ENCODE measurements at places on chromosomes 2 and 18.

- DNase-seq: no peak
Observed at GRCh38 chr18:5738526-5738925, 156.8 kb downstream of the TMEM200C start.

DNA sequence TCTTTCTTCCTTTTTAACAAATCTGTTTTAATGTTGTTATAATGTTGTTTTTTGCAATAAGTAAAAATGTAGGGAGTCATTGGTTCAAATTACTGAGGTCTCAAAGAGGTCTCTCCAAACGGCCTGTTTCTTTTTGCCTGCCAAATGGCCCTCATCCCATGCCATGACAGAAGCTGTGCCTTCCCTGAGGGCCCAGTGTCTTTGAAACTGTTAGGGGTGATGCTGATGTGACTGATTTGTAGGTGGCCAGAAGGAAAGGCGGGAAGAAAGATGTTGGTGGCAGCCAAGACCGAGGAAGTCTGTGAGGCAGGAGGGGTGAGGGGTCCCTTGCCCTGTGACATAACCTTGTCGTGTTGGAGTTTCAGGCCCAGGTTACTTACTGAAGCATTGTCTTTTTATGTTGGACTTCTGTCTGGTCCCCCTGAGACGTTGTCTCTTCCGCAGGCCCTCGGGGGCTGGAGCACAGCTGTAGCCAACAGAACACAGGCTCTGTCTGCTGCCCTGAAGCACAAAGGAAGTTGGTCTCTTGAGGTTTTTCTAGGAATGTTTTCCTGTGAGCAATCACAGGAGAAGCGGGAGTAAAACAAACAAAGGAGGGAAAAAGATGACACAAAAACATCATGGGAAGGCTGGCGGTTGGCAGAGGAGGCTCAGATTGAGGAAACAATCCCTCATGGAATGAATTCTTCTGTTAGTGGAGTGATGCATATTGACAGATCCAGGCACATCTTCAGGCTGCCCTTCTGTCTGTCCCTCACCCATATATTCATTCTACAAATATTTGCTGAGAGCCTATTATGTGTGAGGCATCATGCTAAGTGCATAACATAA is 4.9 kb upstream of the ST3GAL5 start:
- peak; percentile 56 for DNase-seq

- DNase-seq: no peak
Observed at GRCh38 chr2:238739668-238740067, 108.2 kb upstream of the TWIST2 start.

DNA sequence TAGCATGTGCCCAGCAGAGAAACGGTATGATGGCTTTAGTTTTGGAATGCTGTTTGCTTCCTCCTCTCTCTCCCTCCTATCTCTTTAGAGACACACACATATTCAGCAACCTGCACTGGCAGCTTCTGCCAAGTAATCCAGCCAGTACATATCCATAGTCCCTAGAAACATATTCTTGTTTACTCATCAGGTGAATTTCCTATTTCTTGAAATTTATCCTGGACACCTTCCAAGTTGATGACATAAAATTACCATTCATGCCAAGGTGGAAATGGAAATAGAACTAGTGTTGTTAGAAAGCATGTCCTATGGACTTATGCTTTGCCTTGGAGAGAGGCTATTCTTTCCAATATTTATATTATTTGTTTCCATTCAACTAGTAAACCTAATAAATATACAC is 50.9 kb upstream of the RGPD4 start:
- DNase-seq: no peak

DNA sequence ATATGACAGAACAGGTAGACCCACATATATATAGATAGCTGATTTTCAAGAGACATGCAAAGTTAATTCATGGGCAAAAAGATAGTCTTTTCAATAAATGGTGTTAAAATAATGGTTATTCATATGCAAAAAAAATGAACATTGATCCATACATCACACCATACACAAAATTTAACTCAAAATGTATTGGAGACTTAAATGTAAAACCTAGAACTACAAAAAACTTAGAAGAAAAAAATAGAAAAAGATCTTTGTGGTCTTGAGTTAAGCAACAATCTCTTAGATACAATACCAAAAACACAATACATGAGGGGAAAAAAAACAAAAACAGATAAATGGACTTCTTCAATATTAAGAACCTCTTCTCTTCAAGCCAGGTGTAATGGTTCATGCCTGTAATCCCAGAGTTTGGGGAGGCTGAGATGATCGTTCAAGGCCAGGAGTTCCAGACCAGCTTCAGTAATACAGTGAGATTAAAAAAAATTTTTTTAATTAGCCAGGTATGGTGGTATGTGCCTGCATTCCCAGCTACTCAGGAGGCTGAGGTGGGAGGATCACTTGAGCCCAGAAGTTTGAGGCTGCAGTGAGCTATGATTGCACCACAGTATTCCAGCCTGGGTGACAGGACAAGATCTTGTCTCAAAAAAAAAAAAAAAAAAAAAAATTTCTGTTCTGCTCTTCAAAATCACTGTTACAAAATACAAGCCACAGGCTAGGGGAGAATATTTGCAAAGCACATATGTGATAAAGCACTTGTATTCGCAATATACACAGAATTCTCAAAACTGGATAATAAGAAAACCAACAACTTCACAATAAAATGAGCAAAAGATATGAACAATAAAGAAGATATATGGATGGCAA is 32.7 kb upstream of the MYCN start:
- no peak for DNase-seq

DNA sequence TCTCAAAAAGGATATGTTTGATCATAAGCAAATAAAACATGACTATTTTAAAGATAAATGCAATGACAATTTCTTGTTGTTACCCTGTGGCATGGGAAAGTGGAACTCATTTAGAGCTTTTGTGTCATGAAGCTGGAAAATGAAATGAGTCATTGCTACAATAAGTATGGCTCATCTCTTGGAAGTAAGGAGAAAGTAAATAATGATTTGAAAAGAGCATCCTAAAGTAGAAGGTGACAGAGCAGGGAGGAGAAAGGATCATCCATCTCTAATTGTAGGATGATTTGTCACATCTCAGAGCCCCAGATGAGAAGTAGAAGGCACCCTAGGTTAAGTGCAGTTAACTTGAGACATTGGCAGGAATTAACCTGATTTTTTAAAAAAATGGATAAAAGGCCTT is 200.5 kb downstream of the CPS1 start:
- DNase-seq: peak; percentile 1

DNA sequence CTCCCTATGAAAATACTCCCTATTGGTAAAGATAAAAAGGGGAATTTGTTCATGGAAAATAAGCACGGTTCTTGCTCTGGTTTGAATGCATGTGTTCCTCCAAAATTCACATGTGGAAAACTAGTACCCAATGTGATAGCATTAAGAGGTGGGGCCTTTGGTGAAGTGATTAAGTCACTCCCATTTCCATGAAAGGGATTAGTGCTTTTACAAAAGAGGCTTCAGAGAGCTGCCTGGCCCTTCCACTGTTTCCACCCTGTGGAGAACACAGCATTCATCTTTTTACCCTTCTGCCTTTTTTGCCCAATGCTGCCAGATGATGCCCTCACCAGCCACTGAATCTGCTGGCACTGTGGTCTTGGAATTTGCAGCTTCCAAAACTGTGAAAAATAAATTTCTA is 666.8 kb downstream of the ARHGAP15 start:
- no peak for DNase-seq

- no peak for DNase-seq
Observed at GRCh38 chr18:63062246-63062645, 257.3 kb downstream of the BCL2 start.

DNA sequence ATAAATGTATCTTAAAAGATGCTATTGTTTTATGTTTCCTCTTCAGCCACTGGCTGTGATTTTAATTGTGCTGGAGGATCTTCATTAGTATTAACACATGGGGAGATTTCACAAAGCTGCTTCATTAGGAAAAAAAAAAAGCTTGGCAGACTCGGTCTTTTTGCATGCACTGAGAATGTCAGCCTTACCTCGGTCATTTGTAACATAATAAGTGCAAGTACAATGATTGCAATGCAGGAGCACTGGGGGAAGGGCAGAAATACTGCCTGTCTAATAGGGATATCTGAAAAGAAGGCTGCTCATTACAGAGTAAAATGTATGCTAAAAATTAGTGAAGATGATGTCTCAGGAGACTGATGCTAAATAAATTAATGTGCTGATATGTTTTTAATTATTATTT is 1.3 kb upstream of the BAZ2B start:
- peak; percentile 44 for DNase-seq

- DNase-seq: peak; percentile 38
Observed at GRCh38 chr2:174985614-174986013, 19.6 kb downstream of the CHN1 start.

GRCh38 chr2:95010718-95011117 is 14.8 kb upstream of the MAL start:
- no peak for DNase-seq

GRCh38 chr2:210004881-210005280 is 2.4 kb downstream of the RPE start:
- DNase-seq: no peak

DNA sequence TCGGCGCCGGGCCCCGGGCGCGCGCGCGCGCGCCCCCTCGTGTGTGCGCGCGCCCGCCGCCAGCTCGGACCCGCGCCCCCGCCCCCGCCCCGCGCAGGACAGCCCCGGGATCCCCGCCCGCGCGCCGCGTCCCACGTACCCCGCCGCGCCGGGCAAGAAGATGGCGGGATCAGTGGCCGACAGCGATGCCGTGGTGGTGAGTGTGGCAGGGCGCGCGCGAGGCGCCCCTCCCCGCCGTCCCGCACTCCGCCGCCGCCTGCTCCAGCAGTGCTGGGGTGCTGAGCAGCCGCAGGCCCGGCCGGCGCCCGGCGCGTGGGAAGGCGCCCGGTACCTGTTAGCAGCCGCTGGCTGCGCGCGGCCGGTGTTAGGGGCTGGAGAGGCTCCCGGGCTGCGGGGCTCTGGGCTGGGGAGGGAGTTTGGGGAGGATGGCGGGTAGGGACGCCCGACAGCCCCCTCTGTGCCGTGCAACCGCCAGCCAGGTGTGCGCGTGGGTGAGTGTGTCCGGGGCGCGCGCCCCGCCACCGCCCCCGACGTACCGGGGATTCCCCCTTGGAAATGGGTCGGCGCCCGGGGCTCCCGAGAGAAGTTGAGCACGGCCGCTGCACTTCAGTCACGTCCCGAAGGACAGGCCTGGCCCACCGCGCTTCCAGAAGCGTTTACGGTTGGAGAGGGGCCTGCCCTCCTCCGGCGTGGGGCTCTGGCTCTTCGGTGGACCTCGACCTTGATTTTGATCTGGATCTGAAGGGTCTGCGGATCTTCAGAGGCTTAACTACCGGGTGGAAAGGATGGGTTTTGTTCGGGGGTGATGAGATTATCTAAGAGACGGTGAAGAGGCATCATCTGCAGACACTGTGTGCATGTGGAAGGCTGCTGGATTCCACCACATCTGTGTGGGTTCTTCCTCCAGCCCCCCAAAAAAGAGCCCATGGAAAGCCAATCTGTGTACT is 697 bp downstream of the LGALSL start:
- peak; percentile 59 for DNase-seq

- no peak for DNase-seq
Observed at GRCh38 chr2:95351598-95351915, 51.0 kb upstream of the FAHD2A start.

DNA sequence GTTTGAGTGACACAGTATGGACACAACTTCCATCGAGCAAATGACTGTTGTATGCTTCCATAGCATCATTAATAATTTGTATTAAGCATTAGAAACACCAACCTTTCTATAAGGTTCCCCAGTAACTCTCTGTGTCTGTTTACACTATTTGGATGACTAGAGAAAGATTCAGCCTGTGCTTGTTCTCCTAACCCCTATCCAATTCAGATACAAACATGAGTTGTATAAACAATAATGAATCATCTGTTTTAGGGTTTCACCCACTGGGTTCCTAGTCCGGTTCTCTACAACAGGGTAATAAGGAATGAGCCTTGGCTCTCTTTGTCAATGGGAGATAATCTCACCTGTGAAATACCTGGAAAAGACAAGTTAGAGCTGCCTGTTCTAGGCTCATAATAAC is 894.1 kb upstream of the PIK3C3 start:
- DNase-seq: peak; percentile 25

- peak; percentile 63 for DNase-seq
Observed at GRCh38 chr2:231717281-231718171, 9.2 kb downstream of the PTMA start.

DNA sequence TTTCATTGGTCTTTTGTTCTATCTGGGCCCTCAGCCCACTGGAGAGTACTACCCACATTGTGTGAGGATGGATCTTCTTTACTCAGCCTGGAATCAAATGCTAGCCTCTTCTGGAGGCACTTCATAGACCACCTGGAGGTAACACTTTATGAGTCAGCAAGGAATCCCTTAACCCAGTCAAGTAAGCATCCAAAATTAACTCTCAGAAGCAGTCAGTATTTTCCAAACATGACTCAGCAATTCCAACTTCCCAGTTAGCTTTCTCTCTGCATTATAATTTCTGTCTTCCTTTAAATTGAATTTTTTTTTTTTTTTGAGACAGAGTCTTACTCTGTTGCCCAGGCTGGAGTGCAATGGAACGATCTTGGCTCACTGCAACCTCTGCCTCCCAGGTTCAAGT is 142.7 kb downstream of the ACKR3 start:
- DNase-seq: peak; percentile 22

DNA sequence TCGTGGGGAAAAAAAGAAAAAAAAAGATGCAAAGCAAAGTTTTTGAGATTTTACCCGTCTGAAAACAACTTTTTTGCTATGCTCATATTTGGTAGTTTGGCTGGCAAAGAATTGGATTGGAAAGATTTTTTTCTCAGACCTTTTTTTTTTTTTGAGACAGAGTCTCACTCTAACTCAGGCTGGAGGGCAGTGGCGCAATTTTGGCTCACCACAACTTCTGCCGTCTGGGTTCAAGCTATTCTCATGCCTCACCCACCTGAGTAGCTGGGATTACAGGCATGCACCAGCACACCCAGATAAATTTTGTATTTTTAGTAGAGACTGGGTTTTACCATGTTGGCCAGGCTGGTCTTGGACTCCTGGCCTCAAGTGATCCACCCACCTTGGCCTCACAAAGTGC is 56.3 kb upstream of the TANC1 start:
- no peak for DNase-seq

- peak; percentile 57 for DNase-seq
Observed at GRCh38 chr18:9025091-9025838, 77.2 kb upstream of the NDUFV2 start.

GRCh38 chr18:33818145-33818544 is 240.1 kb downstream of the ASXL3 start:
- no peak for DNase-seq

GRCh38 chr18:10122988-10123950 is 209.5 kb downstream of the VAPA start:
- no peak for DNase-seq

DNA sequence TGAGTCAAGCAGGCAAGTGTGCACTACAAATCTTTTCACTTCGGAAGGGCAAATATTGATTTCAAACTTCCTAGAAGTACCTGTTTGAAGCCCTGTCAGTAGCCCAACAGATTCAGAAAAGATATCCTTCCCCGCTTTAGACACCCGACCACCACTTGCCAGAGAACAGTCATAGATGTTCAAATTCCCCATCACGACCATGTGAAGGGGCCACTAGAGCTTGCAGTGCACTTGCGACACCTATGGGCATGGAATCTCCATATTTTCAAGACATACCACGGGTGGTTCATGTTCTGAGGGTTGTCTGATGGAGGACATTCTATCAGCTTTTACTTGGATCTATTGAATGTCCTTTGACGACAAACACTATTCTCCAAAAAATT is 23.8 kb downstream of the GNLY start:
- DNase-seq: no peak

GRCh38 chr2:9002637-9003365 is 683 bp downstream of the MBOAT2 start:
- DNase-seq: peak; percentile 22

- no peak for DNase-seq
Observed at GRCh38 chr2:150483532-150483931, 3.9 kb downstream of the RND3 start.

- DNase-seq: no peak
Observed at GRCh38 chr2:219118504-219118903, 42.1 kb downstream of the NHEJ1 start.

GRCh38 chr2:205905576-205905975 is 180.4 kb downstream of the INO80D start:
- DNase-seq: no peak
